ENCODE measurements at places on chromosomes 7 and 10.

- H3K36me3 ChIP-seq: no peaks in the 10 kb centered on the region
- H3K27me3 ChIP-seq: no peaks in the 10 kb centered on the region
- no peak overlapping the region for H3K4me3 ChIP-seq
- H3K27ac ChIP-seq: no peak overlapping the region
- peak; percentile 6 for DNase-seq
These were observed 230.3 kb downstream of the PTPRN2 start for GRCh38 chr7:158357106-158357897.

GRCh38 chr10:21084700-21085099, 187.6 kb upstream of the NEBL start:
- no peak for DNase-seq
- no peak overlapping the region for H3K27ac ChIP-seq
- no peaks in the 10 kb centered on the region for H3K4me1 ChIP-seq
- H3K36me3 ChIP-seq: no peaks in the 10 kb centered on the region
- no peaks in the 10 kb centered on the region for H3K27me3 ChIP-seq

DNA sequence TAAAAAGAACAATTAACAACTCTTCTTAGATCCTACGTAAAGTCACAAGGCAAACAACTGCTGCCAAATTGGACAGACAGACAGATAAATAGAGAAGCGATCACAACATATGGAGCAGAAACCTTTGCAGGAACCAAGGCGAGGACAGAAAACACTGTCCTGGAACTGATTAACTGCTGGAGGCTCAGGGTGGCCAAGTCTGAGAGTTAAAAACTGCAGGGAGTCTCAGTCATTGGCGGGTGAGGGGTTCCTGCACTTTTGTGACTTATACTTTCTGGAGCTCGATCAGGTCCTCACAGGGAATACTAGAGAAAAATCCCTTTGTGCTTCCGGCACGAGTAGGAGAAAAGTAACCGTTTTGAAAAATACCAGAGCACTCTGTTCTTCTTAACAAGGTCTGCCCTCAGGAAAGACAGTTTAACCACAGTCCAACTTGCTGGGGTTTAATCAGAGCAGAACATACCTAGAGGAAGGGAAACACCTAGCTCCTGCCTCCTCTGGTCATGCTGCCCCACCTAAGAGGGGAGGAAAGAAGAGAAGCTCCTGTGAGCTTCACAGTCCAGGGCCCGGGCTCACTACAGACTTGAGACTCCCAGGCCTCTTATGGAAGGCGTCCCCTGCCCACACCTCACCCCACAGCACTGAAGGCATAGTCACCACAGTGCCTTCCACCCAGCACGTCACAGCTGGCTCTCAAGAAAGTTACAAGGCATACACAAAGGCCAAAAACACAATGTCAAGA, 74.9 kb downstream of the LARP4B start:
- DNase-seq: no peak
- H3K27ac ChIP-seq: peak overlapping the region; percentile 27
- H3K4me3 ChIP-seq: no peak overlapping the region
- H3K4me1 ChIP-seq: peaks cover 40% of the 10 kb centered on the region
- H3K27me3 ChIP-seq: no peaks in the 10 kb centered on the region

- no peak for DNase-seq
- peak overlapping the region; percentile 95 for H3K4me3 ChIP-seq
- peaks cover 60% of the 10 kb centered on the region for H3K4me1 ChIP-seq
- H3K27ac ChIP-seq: peak overlapping the region; percentile 91
- peaks cover 51% of the 10 kb centered on the region for H3K36me3 ChIP-seq
These were observed 1.1 kb downstream of the SP4 start for GRCh38 chr7:21429021-21429420.

All from activated CD8-positive, alpha-beta T cell treated with anti-CD3 and anti-CD28 coated beads, Interleukin-2, amount 10 ng/mL, durations not matched to agents 7 days and 5 days (primary cell).